Activated naive CD4-positive, alpha-beta T cell (primary cell): ENCODE measurements at places on chromosomes 6 and 20.

DNA sequence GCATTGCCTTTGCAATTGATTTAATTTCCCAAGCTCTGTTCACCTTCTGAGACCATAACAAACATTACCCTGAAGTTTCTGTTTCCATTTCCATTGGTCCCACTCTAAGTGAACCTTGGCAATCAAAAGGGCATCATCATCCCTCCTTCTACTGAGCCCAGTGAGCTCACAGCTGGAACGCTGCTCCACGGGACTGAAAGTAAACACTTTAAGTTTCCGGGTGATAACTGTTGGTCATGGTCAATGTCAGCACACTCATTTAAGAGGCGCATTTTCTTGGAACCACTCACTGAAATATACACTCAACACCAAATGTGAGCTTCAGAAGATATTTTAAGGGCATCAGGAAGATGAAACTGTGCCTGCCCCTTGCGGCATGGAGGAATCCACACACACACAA lies 37.1 kb upstream of the RPS6KA2 start:
- no peak for DNase-seq

DNA sequence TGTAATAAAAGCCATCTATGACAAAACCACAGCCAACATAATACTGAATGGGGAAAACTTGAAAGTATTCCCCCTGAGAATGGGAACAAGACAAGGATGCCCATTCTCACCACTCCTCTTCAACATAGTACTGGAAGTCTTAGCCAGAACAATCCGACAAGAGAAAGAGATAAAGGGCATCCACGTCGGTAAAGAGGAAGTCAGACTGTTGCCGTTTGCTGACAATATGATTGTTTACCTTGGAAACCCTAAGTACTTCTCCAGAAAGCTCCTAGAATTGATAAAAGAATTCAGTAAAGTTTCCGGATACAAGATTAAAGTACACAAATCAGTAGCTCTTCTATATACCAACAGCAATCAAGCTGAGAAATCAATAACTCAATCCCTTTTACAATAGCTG lies 14.0 kb upstream of the RUNX2 start:
- no peak for DNase-seq

GRCh38 chr6:7769702-7770101 lies 43.8 kb downstream of the BMP6 start:
- no peak for DNase-seq

GRCh38 chr20:30921286-30922071 lies 336.0 kb upstream of the DEFB115 start:
- DNase-seq, result no peak

DNA sequence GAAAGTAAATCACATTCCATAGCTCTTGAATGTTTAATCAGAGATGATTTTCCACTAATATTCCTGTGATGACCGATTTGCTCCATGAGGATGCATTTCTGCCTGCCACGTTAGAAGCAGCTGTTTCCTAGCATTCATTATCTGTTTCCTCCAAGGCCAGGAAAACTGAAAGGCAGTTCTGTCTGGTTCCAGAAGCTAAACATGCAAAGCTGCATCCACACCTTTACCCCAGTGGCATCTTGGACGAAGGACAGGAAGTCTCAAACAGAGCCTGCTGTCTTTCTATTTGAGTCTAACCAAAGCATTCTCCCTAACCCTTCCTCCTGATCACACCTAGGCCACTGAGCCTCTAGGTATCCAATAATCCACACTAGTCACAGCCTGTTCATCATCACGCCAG lies 27.6 kb downstream of the CNKSR3 start:
- no peak for DNase-seq

DNA sequence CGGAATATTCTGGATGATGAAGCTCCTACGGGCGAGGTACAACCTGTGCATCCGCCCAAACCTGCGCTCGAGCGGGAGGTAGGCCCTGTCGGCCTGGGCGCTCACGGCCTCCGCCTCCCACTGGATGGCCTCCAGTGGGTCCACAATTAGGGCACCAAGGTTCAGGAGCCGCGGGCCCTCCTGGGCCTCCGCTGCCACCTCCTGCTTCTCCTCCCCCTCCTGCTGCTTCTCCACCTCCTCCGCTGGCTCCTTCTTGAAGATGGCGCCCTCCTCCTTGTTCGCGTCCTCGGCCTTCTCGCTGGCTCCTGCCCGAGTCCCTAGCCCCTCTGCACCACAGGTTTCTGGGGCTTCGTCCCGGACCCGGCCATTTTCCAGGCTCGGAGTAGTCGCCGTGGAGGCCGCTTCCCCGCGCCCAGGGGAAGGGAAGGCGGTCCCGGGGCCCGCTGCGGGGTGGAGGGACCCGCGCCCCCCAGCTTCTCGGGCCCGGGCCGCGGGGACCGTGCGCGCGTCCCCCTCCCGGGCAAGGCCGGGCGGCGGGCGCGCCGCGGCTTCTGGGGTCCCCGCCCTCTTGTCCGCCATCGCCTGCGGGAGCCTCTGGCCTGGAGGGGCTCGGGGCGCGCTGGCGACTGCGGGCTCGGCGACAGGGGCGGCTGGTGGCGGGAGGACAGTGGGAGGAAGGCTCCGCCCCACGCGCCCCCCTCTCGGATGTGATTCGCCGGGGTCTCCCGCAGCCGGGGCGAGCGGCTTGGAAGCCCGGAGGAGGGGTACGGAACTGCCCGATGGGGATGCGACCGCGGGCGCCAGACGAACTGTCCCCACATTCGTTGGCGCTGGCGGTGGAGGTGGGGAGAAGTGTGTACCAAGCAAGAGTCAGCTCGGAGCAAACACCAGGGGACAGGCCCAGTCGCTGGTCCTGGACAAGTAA lies 17.6 kb downstream of the PLAGL2 start:
- peak; percentile 19 for DNase-seq

GRCh38 chr6:82589509-82590206 lies 226.0 kb downstream of the TPBG start:
- DNase-seq, result no peak

GRCh38 chr20:63534427-63534830 lies 2.7 kb downstream of the PTK6 start:
- DNase-seq, result no peak

- no peak for DNase-seq
These were observed 15.7 kb downstream of the BRD2 start for GRCh38 chr6:32983964-32984621.

DNA sequence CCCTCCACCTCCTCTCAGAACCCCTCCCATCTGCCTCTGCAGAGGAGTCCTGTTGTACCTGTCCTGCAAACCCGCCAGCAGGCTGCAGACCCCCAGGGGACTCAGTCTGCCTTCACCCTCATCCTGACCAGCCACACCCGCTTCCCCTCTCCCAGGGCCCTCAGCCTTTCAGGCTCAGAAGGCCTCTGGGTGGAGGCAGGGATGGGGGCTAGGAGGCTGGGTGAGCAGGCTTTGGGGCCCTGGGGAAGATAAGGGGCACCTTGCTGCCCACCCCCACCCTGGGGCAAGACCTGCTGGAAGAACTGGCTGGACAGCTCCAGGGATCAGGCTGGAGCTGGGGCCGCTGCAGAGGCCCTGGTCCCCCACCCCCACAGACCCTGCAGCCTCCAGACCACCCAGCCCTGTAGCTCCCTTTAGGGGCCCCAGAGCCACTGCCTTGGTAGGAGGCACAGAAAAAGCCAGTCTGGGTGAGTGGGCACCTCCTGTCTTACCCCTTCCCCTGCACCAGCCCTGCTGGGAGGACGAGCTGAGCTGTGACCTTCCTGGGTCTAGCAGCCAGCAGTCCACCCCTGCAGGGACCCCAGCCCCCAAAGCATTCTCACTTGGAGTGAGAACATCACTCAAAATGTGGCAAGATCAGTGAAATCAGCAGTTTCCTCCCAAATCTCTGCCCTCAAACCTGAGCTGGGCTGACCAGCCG lies 5.2 kb downstream of the TEAD3 start:
- no peak for DNase-seq
